ENCODE measurements at places on chromosomes 6 and 20.

DNA sequence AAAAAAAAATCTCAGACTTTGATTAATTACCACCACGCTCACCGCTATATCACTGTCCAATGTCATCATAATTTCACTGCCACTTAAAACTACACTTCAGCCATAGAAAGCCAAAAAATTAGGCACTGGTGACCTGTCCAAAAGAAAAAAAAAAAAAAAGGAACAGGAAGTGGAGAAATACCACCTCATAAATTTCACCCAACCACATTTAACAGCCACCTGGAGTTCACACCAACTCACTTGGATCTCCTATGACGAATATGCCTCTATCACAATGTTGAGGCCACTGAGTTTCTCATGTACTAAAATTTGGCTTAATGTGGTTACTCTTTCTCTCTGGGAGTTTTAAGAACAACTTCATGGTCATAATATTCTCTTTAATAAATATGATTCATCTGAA, 237.5 kb upstream of the RSPO3 start:
- no peak for DNase-seq
- no peak overlapping the region for H3K4me3 ChIP-seq

DNA sequence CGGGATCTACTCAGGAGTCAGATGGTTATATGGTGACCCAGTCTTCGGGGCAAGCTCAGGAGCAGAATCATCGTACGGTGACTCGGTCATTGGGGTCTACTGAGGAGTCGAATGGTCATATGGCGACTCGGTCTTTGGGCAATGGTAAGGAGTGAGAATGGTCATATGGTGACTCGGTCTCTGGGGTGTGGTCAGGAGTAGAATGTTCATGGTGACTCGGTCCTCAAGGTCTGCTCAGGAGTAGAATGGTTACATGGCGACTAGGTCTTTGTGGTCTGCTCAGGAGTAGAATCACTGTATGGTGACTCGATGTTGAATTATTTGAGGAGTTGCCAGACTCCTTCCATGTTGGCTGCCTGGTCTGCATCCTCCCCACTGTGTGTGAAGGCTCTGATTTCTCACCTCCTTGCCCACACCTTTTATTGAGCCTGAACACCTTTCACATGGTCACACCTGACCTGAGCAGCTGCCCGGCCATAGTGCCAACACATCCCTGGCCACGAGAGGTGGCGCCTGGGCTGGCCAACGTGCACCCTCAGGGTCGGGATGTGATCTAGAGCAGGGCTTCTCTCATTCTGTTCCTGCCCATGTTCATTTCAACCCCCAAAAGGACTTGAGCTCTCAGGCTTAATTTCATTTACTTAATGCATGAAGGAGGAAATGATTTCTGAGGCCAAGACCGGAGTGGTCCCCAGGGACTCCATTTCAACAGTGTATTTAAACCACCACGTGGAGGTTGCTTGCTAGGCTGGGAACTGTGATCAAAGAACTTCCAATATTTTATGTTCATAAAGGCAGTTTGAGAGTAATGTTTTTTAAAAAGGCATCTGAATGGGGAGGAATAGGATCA, 119.5 kb downstream of the PHACTR3 start:
- H3K36me3 ChIP-seq, result no peaks in the 10 kb centered on the region
- H3K27me3 ChIP-seq, result no peaks in the 10 kb centered on the region
- DNase-seq, result no peak

GRCh38 chr20:58140787-58141425, 87.5 kb downstream of the ANKRD60 start:
- DNase-seq, result no peak
- H3K27ac ChIP-seq, result no peak overlapping the region
- peaks cover 3% of the 10 kb centered on the region for H3K27me3 ChIP-seq
- peaks cover 5% of the 10 kb centered on the region for H3K4me1 ChIP-seq
- H3K4me3 ChIP-seq, result no peak overlapping the region
- no peaks in the 10 kb centered on the region for H3K36me3 ChIP-seq

- no peaks in the 10 kb centered on the region for H3K36me3 ChIP-seq
- no peak overlapping the region for H3K4me3 ChIP-seq
- DNase-seq, result no peak
- H3K4me1 ChIP-seq, result no peaks in the 10 kb centered on the region
- no peaks in the 10 kb centered on the region for H3K27me3 ChIP-seq
Measured at GRCh38 chr6:5905431-5906339, 101.0 kb downstream of the NRN1 start.

DNA sequence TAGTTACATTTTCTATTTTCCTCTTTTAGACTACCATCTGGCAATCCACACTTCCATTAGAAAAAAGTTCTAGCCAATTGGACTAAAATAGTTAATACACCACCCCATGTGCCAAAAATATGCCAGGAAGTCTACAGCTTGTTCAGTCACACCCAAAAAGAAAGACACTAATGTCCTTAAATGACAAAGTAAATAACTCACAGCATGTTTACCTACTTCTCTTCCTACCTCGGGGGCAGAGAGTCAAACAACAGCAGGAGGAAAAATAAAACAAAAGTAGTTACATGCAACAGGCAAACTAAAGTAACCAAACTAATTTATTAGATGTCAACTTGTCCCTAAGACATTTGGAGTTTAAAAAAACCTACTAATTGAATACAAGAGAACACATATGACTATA, 57.0 kb downstream of the UBE3D start:
- H3K4me3 ChIP-seq, result no peak overlapping the region
- no peak overlapping the region for H3K27ac ChIP-seq
- no peaks in the 10 kb centered on the region for H3K4me1 ChIP-seq
- H3K36me3 ChIP-seq, result peaks cover 17% of the 10 kb centered on the region

Data from neural progenitor cell (in vitro differentiated cells).